ENCODE measurements at places on chromosomes 1 and 21. TPM values are rescaled to one million over a fixed set of nuclear protein-coding genes. Genes with fewer than 3 reads are reported as not detected.
A peak's percentile ranks its signal among the peaks of the same experiment; 100 is the strongest.

DNA sequence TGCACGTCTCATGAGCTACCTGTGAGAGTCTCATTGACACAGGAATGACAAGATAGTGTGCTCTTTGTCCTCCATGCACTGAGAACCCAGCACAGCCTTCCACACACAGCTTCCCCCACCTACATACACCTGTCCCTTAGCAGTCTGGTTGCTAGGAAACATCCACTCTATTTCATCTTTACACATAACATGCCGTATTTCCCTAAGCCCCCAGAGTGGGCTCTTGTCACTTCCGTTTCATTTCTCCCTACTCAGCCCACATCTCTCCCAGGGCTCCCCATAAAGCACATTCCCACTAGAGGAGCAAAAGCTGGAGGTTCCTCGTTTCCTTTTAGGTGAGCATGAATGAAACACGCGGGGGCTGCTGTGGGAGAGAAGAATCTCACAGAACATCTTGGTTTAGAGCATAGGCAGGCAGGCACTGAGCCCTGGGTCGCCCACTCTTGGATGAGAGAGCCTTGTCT, 137.1 kb downstream of the ETS2 start:
- no peak for DNase-seq

DNA sequence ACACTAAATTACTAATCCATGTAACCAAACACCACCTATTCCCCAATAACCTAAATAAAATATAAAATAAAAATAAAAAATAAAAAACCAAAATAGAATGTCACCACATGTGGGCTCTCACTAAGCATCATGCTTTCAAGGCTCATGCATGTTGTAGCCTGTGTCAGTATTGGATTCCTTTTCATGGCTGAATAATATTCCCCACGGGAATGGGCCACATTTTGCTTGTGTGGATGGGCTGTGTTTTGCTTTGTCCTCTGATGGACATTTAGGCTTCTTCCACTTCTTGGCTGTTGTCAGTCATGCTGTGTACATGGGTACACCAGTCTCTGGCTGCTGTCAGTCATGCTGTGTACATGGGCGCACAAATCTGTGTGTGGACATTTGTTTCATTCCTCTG, 3.2 kb downstream of the KRTAP10-6 start:
- no peak for DNase-seq

DNA sequence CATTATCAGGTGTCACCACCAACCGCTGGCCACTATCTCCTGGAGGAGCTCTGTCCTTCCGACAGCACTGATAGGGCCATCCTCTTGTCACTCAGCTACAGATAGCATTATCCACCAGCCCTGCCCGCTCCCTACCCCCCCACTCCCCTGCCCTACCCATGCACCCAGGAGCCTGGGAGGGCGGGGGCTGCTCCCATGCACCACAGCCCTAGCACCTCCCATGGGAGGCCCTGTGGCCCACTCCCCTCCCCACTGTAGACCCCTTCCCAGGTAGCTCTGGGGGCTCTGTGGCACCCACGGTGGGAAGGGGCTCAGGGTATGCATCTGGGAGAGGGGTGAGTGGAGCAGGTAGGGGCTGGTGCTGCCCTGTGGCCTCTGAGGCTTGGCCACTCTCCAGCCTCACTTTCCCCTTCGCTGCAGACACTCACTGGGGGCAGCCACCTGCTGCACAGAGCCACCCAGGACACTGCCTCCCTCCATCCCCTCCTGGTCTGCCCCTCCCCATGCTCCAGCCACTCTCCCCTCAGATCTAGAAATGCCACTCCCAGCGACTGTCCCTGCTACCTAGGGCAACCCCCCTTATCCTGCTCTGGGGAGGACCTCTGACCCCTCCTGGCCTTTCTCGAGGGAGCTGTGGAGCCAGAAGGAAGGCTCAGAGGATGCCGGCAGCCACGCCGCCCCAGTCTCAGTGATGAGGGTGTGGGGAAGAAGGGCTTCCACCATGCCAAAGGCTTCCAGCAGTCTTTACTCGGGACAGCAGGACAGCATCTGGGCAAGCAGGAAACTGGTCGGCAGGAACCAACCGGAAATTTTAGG, 58.5 kb downstream of the WNT9A start:
- peak; percentile 53 for DNase-seq

DNA sequence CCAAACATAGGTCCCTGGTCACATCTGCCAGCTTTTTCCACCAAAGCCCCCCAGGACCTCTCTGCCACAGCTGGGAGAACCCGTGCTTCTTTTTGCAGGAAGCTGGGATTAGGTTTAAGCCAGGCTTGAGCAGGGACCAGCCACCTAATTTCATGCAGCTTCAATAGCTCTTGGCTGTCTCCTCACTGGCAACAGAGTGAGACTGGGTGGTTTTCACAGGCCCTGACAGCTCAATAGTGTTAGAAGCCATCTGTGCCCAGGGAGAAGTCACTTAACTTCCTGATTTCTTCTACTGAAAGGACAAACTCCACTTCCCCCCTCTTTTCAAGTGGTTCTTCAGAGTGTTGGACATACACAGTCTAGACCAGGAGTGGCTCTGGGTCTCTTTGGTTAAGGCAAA, 20.4 kb upstream of the SRSF4 start:
- DNase-seq: no peak

DNA sequence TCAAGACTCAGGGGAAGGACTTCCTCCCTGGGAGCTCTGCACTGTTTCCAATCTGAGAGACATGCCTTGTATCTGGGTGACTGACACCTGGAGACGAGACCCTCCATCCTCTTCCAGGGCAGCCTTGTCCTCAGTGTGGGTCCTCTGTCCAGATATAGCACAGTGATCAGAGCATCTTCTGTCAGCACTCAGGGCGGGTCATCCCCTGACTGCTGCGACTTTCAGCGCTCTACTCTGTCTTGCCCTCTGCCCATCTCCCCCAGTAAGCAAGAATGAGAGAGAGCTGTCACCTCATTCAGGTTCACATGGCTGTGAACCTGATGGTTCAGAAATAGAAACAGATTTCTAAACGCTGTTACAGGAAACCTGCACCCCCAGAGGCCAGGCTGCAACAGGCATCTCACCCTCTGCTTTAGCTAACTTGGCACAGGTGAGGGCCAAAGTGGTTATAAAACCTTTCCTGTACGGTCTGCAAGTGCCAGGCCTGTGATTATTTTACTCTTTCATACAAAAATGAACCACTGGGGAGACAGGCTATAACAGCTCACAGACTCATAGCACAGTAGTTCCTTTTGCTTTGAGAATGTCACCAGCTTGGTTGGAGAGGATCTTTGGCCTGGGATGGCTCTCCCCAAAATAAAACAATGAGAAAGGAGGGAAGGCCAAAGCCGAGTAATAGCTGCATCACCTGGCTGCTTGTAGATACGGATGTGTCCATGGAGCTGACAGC, 11.4 kb upstream of the TENT5C start:
- no peak for DNase-seq

DNA sequence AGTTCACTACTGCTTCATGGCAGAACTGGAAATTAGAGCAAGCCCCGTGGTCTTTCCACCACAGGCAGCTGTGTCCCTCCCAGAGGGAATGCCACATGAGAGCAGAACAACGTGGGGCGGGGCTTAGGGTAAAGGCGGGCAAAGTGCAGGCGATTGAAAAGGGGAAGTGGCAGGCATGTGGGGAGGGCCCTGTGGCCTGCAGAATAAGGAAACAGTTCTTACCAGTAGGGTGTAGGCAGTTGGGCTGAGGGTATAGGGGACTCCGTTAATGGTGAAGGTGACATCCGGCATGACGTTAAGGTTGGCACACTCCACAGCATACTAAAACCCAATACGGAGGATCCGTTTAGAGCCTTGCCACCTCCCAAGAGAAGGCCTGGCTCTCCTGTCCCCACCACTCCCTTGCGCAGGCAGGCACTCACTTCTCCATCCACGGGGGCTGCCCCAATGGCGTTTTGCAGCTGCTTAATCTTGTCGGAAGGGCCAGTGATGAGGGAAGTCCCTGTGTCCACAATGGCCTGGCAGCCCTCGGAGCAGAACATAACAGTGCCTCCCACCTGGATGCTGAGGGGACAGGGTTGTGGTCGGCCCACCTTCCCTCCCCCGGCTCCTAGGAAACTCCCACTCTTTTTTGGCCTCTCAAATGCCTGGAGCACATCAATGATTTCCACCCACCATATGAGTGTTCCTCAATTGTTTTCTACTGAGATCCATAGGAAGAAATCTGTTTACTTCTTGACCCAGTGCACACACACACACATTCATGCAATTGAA, 9.1 kb upstream of the RAB7B start:
- peak; percentile 89 for DNase-seq

PRAMEF17 gene
- not detected for total RNA-seq

TSPAN1 gene
- total RNA-seq: 1.3 TPM

TBX19 gene
- 0.76 TPM for total RNA-seq

THEM4 gene
- total RNA-seq: 19.1 TPM

CFHR2 gene
- total RNA-seq: not detected

NPHS2 gene
- not detected for total RNA-seq

WDR64 gene
- total RNA-seq: 0.29 TPM
